ENCODE measurements at places on chromosomes 3 and 15.

- DNase-seq: no peak
These were observed 283.9 kb downstream of the MECOM start for GRCh38 chr3:169379496-169380090.

DNA sequence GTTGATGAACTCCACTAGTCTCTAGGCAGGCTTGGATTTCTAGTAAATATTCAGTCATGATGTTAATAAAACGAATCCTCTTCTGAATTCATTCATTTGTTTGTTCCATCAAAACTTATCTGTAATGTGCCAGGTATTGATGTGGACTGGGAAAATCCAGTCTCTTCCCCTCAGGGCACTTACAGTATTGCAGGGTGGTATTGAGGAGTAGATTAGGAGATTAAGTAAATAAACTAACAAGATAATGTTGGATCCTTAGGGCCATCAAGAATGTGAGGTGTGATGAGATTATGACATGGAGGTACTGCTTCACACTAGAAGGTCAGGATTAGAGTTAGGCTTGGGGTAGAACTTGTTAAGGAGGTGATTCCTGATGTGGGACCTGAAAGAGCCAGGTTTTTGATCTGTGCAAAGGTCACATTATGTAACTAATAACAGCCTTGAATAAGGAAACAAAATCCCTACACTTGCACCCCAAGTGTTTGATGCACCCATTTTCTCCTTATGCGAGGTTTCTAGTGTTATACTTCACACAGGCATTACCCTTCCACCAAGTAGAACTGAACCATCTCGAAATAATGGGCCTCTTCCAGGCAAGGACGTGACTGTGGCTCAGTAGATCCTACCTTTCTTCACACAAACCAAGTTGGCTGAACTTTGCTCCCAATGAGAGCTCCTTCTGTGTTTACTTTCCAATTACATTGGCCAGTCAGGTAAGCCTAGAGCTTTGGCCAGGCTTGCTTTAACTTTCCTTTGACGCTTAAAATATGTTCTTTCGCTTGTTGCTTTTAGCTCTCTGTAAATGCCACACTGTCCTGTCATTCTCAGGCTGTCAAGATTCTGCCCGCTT, 16.7 kb downstream of the MCTP2 start:
- DNase-seq: no peak

DNA sequence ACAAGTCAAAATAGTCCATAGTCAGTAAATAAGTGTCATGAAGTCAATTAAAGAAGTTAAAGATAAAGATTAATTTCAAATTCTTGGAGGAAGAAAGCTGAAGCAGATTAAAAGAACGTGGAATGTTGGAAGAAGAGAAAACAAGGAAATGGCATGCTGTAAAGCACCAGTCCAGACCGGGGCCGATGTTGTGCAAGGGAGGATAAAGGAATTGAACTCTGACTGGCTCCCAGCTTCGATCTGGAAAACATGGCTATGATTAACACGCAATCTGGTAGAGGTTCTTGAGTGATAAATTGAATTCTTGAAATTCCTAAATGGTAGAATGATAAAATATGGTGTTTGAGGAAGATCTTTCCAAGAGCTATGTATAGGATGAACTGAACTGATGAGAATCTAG, 194.4 kb downstream of the MEIS2 start:
- DNase-seq: no peak

GRCh38 chr15:89936051-89936785, 23.5 kb upstream of the ARPIN start:
- no peak for DNase-seq

DNA sequence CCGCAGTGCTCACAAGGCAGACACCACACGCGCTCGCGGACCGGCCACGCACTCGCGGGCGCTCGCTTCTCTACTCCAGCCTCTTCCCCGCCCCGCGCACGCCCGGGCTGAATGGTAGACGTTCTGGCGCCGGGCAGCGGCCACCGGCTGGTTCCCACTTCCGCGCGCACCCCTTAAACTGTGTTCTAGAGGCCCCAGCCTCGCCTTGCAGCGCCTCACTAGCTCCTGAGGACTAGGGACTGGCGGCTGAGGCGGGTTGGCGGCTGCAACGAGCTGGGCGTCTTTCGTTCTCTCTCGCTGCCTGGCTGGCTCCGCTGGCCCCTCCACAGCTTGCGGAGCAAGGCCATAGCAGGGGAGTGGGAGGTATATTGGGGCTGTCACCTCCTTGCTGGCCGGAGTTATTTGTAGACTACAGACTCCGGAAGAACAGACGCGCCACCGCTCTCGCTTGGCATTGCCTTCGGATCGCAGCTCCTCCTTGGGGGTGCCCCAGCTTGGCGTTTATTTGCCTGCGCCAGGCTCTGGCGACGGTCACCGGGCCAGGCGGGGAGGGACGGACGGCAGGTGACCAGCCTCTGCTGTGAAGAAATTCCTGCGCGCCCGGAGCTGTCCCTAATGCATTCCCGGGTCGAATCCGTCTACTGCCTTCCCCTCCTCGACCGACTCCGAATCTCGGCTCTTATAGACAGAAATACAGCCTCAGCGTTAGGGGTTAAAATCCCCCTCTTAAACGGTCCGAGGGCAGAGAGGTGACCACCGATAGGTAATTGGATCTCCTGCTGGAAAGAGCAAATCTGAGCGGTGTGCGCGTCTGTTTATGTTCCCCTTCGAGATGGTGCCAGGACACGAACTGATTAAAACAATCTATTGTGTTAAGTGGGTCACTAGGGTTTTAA, 1.3 kb downstream of the GREM1 start:
- no peak for DNase-seq

- DNase-seq: no peak
These were observed 82.8 kb downstream of the BCHE start for GRCh38 chr3:165754219-165755007.

DNA sequence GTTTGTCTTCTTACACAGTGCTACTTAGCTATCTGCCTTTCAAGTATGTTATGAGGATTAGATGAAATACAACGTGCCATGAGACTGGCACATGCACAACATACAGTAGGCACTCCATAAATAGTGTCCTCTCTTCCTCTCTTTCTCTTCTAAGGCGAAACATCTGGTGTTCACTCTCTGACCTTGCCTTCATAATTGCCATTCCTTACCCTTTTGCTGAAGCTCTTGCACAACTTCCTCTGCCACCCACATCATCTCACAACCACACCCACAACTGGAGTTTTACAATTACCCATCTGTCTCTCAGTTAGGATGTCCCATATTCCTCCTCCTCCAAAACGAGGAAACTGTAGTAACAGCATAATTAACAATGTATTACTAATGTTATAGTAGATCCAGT, 26.4 kb upstream of the ACP3 start:
- DNase-seq: no peak

- no peak for DNase-seq
These were observed 6.6 kb downstream of the GPX1 start for GRCh38 chr3:49351521-49352011.

DNA sequence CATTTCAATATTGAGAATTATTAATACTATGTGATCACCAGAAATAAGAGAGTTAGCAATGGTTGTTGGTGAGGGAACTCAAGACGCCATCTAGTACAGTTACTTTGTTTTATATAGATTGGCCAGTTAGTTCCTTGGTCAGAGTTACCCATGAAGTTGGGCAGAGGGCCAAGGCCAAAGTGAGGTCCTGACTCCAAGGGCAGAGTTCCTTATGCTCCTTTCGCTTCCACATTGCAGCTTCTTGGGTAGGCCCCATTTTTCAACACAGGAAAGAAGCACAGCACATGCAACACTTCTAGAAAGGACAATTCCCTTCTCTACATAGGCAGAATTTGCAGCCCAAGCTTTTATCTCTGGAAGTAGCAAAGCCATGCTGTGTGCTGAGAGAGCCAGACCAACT, 178.6 kb downstream of the KCNAB1 start:
- peak; percentile 65 for DNase-seq

DNA sequence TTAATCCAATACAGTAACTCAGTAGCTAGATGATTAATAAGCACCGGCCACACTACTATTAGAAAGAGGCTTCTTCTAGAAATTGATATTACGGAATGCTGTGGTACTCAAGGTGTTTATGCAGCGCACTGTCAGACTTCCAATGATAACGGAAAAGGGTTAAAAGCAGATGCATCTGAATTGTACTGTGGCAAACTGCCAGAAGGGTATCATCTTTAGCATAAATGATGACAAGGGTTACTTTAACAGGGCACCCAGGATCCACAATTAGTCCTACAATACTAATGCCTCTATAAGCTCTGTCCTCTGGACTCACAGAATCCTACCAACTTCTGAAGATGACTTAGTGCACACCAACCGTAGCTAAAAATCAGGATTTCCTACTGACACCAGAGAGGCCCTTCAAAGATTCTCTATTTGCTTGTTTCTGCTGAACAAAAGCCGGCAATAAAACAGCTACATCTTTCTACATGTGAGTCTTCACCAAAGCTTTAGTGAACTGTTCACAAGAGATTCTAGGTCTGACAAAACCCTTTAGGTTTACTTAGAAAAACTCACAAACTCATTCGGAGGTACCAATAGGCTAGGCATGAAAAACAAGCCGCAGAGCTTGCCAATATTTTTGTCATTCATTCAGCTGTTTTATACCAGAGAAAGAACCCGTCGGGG, 7.1 kb downstream of the SATB1 start:
- no peak for DNase-seq

DNA sequence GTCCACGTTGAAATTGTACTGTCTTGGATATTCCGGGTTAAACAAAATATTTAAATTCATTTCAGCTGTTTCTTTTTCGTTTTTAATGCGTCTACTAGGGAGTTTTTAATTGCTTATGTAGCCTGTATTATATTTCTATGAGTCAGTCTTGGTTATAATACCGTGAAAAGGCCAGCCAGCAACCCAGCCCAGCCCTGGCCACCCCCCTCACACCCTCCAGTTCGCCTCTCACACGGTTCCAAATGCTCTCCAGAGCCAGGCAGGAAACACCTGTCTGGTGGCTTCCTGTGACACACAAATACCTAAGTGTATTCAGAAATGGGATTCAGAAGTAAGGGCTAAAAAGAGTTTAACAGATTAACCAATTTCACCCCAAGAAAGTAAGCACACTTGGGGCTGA, 4.4 kb downstream of the SH3BP5 start:
- DNase-seq: peak; percentile 46

DNA sequence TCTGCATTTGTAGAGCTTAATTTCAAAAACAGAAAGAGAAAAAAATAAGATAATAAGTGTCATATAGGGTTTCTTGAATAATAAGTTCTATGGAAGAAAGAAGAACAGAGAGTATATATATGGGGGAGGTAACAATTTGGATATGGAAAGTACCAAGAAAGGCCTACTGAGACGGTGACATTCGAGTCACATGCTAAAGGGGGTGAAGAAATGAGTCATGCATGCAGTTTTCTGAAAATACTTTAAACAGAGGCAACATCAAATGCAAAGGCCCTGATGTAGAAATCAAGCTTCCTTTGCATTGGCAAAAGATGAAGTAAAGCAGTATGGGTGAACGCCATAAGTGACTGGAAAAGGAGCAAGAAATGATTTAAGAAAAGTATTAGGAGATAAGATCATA, 371.6 kb upstream of the ZNF385D start:
- DNase-seq: no peak

DNA sequence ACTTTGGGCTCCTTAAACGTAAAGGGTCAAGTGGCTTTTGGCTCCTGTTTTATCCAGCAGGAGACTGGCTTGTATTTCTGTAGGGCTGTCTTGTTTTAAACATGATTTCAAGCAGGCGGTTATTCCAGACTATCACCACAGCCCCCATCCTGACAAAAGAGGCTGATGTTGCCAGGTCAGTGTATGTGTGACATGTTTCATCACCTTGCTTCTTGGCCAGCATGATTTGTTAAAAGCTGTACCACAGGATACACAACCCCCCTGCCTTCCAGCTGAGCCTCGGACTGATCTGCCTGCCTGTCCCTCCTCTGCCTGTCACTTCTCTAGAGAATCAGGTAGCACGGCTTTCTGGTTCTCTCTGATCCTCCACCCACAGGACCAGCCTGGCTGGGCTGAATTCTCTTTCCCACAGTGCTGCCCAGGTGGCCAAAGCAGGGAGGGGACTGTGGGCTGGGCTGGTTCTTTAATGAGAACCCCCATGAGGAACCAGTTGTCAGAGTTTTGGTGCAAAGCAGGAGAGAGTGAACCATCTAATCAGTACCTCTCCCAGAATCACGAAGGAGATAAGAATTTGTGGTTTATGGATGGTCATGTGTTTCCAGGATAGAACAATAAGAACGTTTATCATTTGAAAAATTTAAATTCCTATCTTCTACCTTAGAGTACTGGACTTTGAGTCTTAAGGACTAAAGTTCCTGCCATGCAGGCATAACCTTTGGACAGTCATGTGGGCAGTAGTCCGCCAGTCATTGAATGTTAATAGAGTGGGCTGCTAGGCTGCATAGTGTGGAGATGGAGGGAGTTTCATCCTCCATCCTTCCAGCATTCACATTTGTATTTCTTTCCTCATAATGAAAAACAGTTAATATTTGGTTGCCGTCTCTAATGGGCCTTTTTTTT, 8.8 kb downstream of the ABHD6 start:
- DNase-seq: no peak

- DNase-seq: no peak
These were observed 12.4 kb downstream of the CACNA2D3 start for GRCh38 chr3:54134713-54135112.

DNA sequence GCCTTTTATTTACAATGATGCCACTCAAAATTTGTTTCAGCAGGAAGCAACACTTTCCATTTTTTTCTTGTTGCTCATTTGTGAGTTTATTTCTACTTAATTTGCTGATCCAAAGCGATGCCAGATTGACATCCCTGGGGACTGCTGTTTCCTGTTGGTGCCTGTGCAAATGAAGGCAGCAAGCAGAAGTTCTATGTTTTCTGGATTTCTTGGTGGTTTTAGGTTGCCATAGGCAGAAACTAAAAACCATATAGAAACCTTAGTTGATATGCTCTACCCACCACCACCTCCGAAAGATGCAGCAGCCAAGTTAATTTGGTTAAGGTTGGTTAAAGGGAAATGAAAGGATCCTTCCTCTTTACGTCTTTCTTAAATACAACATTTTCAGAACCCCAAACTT, 356.2 kb downstream of the RBMS3 start:
- DNase-seq: peak; percentile 33

DNA sequence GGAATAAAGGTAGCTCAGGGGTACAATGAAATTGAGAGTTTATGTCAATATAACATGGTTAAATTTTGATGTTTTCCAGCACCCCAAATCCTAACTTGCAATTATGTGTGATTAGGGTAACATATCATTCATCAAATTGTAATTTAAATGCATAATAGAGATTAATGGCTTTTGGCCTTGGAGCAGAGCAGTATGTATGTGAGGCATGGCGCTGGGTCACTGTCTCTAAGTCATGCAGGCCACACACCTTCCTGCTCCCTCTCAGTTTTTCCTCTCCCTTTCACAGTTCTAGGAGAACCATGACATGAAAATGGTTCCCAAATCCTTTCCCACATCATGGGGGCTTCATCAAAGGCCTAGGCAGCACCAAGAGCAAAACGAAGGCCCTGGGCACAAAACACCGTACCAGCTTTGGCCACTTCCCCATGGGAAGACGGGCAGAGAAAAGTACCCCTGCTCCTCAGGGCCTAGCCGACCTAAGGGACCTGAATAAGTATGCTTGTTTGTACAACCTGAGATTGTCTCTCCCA, 3.9 kb upstream of the SRP14 start:
- DNase-seq: no peak

- peak; percentile 22 for DNase-seq
These were observed 16.4 kb downstream of the CCDC12 start for GRCh38 chr3:46960081-46960701.
